Stimulated activated CD8-positive, alpha-beta memory T cell treated with anti-CD3 and anti-CD28 coated beads, Interleukin-7, amount 100 ng/mL, for 1 hour (primary cell): ENCODE measurements at places on chromosomes 7 and 10.

DNA sequence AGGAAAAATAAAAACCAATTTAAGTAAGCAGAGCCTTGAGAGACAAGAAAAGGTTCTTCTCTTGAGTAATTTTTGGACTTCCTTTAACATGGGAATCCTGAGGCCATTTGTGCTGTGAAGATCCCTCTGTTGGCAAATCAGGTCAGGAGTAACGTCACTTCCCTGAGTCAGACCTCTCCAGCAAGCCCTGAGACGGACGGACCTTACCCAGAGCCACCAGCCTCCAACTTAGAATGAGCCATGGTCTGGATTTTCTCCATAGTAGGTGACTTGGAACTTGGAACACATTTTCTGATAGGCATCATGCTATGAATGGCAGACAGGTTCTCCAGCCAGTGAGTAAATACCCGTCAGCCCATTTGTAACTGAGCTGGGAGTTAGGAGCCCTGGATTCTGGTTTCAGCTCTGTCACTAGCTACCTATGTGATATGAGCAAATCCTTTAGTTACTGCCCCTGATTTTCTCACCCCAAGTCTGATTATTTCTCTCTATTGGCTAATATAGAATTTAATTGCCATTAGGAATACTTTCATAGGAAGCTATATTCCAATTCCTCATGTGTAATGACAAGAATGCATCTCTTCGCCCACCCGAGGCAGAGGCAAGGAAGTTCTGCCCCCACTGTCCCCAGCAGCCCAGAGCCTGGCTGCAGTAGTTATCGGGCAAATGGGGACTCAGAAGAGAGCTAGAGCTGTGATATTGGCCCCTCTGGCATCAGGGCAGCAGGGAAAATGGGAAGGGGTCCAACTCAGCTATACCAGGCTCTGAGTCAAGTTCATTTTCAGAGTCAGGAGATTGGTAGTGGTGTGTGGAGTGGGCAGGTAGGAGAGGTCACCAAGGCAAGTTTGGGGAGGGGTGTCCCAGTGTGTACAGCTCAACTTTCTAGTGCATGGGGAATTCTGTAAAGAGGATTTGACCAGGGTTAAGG is 153.7 kb upstream of the AGK start:
- no peak for DNase-seq

- no peak for DNase-seq
Measured at GRCh38 chr10:49831352-49832035, 69.4 kb upstream of the OGDHL start.

- DNase-seq = no peak
Measured at GRCh38 chr7:156115582-156115981, 303.3 kb upstream of the SHH start.

GRCh38 chr10:33025039-33025438 is 67.0 kb upstream of the ITGB1 start:
- DNase-seq = no peak

DNA sequence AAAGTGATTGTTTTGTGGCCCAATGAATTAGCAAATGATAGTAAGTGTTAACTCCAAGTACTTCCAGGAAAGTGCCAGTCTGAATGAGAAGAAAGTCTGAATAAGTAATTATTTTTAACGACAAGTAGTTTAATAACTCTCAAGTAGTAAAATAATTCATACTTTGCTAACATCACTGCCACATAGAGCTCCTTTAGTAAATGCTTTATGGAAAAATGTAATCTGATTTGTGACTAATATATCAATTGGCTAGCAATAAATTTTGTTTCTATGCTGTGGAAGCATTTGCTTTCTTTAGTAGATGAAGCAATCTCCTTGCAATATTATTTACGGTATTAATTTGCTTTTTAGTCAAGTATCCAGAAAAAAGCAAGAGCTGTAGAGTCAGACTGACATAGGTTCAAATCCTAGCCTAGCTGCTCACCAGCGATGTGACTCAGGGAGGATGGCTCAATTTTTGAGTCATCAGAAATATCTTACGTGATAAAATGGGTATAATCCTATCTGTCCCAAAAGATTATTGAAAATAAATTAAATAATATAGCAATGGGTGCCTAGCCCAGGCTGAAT is 329.3 kb downstream of the FGFR2 start:
- no peak for DNase-seq

GRCh38 chr10:122375679-122376160 is 1.2 kb downstream of the PLEKHA1 start:
- no peak for DNase-seq

DNA sequence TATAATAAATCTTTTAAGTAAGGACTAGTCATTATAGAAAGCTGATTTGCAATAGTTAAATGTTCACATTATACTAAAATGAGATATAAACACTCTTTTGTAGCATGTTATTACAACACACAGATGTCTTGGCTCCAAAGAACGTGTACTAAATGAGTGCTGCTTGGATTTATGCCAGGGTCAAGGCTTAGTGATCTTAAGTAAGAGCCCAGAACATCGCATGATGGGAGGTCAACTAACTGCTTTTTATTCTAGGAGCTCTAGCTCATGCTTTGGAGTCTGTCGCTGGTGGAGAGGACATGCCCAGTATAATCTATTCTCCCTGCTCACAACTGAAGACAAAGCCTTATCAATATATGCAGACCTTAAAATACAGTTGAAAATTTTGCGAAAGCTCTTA is 315.1 kb downstream of the BBS9 start:
- DNase-seq = no peak

- DNase-seq = no peak
Measured at GRCh38 chr10:103238506-103239252, 7.0 kb upstream of the RPEL1 start.

DNA sequence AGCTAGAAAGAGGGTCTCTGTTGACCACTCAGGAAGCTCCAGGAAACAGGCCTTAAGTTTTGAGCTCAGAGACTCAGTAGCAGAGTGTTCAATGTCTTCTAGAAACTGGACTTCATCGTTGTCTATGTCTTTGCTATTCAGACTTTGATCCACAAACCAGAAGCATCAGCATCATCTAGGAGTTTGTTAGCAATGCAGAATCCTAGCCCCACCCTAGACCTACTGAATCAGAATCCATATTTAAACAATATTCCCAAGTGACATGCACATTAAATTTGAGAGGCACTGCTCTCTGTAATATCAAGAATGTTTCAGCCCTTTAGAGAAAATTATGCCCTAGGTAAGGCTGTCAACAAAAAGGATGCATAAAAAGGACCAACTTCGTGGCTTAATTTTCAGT is 12.9 kb upstream of the OGDHL start:
- no peak for DNase-seq

DNA sequence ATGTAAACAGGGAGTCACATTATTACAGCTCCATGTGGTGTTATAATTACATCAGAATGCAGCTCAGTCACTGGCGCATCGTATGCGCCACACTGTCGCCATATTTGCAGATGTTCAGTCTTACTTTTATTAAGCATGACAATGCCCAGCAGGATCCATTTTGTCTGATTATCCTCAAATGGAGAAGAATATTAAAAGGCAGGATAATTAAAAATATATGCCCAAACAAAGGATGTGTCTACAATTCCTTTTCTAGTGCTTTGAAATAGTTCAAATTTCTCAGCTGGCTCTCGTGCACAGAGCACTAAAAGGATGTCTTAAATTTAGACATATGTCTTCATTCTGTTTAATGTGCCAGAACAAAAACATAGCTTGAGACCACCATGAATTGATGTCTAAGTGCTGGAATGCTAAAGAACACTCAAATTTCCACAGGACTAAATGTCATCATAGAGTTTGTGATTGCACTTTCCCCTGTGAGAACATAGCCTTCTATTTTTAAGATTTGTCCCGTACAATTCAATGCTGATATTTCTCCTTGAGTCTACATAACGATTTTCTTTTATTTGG is 168.0 kb downstream of the DKK1 start:
- no peak for DNase-seq

DNA sequence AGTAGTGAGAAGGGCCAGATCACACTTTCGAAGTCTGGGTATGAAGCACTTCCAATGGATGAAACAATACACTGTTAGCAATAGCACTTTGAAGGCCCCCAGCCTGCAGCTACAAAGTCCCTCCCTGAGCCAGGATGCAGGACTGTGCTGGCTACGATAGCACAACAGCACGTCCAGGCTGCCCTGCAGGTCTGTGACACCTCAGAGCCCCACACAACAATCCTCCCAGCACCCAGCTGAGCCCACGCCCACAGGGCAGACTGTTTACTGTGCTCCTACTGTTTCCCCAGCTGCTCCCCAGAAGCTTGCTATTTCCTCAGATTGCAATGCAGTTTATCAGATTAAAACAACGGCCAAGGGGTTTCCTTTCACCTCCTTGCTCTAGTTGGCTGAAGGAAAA is 71.4 kb downstream of the HTR5A start:
- no peak for DNase-seq

DNA sequence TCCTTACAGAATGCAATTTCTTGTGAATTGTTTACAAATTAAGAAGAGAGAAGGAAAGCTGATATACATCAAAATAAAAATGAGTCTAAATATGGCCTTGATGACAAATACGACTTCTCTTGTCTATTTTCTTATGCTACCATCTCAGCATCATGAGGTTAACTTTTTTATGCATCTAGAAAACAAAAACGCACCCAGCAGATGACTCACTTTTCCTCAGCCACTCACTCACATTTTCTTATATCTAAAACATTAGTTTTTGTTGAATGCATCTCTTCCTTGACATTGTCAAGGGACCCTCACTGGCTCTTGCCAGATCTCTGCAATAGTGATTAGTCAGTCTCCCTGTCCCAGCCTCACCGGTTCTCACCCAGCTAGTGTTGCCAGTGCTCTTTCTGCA is 256.4 kb upstream of the SLC26A5 start:
- no peak for DNase-seq

- no peak for DNase-seq
Measured at GRCh38 chr7:43956027-43956426, 29.8 kb downstream of the UBE2D4 start.

- no peak for DNase-seq
Measured at GRCh38 chr7:78662939-78663338, 790.5 kb downstream of the MAGI2 start.

- DNase-seq = no peak
Measured at GRCh38 chr10:8043569-8044306, 10.8 kb upstream of the GATA3 start.

DNA sequence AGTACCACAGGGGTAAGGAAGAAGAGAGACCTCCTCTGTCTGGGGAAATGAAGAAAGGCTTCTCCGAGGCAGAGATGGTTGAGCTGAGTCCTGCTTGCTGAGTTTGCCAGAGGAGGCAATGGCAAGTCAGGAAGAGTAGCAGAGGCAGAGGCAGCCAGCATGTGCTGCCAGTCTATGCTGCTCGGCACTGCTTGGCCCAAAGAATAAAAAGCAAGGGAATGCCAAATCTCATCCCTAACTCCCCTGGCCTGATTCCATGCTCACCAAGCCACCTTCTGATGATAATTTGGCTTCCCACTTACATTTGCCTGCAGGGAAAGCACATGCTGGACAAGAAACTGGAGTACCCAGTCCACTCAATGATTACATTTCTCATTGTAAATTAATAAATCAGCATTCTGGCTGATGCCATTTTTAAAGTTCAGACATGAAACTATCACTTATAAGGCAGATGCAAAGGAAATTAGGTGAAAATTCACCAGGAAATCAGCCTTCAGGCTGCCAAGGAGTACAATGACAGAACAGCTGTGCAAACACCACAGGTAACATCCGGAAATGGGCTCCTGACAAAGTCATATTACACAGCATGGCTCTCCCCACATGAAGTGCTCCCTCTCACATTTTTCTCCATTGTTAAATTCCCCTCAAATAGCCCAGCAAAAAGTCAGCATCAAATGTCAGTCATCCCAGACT is 245.9 kb downstream of the MTERF1 start:
- no peak for DNase-seq

- DNase-seq = no peak
Measured at GRCh38 chr7:115059321-115059720, 137.4 kb downstream of the MDFIC start.

DNA sequence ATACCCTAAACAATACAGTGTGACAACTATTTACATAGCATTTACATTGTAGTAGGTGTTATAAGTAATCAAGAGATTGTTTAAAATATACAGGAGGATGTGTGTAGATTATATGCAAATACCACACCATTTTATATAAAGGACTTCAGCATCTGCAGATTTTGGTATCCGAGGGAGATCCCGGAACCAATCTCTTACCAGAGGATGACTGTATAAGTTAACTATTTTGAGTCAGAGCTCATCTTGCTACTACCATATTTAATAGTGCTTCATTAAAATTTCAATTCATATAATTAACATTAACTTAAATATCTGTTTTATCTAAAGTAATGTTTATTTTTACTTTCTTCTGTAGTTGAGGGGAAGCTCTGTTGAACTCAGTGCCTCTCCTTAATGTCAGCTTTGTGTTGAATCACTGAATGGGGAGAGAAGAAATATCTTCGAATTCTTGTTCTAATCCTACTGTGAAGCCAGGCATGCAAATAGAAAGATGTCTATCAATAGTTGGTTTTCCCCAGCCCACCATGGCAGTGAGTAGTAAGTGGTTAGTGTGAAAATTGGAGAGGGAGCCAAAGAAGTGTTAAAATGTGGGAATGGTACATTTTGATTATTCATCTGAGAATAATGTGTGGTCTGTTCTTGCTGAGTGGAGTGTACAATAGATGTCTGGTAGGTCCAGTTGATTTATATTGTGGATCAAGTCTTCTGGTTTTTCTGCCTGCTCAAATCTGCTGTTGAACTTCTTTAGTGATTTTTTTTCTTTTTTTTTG is 90.1 kb upstream of the CYP26C1 start:
- no peak for DNase-seq

GRCh38 chr10:31062856-31063255 is 31.2 kb upstream of the ZNF438 start:
- DNase-seq = no peak

DNA sequence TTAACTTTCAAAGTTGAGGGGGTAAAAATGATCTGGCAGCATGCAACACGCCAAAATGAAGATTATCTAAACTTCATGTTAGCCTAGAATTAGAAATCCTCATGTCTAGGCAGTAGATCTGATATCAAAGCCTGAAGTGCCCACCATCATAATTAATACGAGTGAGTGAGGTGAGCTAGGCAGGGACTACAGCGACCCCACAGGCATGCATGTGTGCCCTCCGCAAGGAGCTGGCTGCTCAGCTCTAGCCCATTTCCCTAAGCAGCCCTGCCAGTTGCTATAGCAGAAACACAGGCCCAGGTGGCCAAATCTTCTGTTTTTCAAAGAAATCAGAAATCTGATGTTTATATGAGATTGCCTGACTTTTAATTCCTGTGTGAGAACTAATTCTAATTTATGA is 93.1 kb upstream of the IFRD1 start:
- no peak for DNase-seq

DNA sequence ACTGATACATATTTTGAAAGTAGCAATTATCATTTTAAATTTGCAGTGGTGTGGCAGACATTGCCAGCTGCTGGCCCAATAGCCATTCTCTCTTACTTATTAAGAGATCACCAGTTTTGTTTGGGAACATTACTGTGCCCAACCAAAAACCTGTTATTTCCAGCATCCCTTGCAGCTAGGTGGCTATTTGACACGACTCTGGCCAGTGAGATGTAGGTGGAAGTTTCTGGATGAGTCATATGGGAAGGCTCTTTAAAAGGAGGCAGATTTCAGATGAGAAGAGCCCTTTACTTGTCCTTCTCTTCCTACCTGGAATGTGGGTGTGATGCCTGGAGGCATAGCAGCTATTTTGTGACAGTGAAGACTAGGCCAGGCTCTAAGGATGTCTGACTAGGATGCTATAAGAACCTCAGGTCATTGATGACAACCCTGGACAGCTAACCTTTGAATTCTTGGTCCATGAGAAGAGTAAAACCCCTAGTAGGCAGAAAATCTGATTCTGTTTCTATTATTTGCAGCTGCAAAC is 77.9 kb downstream of the CARD11 start:
- no peak for DNase-seq
